ENCODE measurements at places on chromosomes 1 and 21.
A peak's percentile ranks its signal among the peaks of the same experiment; 100 is the strongest.

- peak; percentile 14 for DNase-seq
These were observed 28.4 kb upstream of the C1orf159 start for GRCh38 chr1:1144122-1144842.

DNA sequence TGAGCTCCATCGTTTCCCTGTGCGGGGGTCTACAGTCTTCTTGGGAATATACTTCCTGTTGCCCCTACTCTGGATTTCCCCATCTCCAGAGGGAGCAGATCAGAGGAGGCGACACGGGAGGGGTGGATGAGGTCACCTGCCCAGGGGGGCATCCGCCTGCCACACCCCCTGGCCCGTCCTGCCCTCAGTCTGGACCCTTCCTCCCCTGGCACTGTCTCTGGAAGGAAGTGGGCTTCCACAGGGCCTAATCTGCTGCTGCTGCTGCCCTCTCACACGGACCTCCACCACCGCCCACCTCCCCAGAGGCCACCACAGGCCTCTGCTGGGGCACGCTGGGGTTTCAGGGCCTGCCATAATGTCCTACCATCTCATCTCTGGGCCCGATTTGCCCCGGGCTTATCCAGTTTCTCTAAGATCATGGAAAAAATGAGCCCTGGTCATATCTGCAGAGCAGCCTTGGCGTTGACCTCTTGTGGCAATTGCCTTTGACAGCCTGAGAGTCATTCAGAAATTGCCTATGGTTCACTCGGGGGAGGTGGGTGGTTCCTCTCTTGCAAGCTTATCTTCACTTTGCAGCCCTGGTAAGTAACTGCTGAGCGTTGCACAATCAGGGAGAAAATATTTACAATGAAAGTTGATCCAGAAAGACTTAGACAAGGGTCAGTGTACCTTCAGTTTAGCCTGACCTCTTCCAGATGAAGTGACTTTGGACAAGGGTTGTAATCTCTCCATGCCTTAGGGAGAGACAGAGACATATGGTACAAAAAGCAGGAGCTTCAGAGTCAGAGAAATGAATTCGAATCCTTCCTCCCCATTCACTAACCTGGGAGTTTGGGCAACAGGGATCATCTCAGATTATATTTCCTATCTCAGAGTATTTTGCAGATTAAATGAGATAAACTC lies 252.4 kb downstream of the TOMM20 start:
- peak; percentile 98 for DNase-seq

- no peak for DNase-seq
These were observed 10.8 kb downstream of the TMEM200B start for GRCh38 chr1:29112705-29113412.

- DNase-seq: no peak
These were observed 96.6 kb upstream of the RUNX1 start for GRCh38 chr21:35145626-35146233.

GRCh38 chr21:21295303-21295702 lies 297.1 kb downstream of the NCAM2 start:
- no peak for DNase-seq

- DNase-seq: no peak
These were observed 48.1 kb downstream of the NFIA start for GRCh38 chr1:61130338-61131000.

- DNase-seq: no peak
These were observed 2.0 kb downstream of the ATF3 start for GRCh38 chr1:212610575-212610967.

- peak; percentile 70 for DNase-seq
These were observed at the start of gene CD1D for GRCh38 chr1:158180741-158181576. CD1D (plus strand) TSS chr1:158180895; CDS start chr1:158181102, 207 bp downstream.

GRCh38 chr1:215878843-215879242 lies 311.7 kb downstream of the KCTD3 start:
- DNase-seq: no peak

GRCh38 chr1:204301171-204301957 lies 58.4 kb downstream of the PLEKHA6 start:
- DNase-seq: no peak

DNA sequence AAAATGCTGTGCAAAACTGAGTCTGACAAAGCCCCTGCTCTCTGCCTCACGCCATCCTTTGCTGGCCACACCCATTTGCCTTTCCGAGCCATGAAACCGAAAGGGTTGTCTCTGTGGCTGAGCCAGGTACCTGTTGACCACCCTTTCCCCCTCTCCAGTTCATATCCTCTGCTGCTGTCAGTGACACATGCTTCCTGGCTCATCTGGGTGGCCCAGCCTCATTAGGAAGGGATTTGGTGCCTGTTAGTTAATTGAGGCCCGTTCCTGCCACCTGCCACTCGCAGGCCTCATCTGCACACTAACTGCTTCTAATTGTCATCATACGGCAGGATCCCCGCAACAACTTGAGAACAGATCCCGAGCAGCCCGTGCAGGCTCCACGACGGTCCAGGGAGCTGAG lies 79.2 kb downstream of the OLIG1 start:
- no peak for DNase-seq

DNA sequence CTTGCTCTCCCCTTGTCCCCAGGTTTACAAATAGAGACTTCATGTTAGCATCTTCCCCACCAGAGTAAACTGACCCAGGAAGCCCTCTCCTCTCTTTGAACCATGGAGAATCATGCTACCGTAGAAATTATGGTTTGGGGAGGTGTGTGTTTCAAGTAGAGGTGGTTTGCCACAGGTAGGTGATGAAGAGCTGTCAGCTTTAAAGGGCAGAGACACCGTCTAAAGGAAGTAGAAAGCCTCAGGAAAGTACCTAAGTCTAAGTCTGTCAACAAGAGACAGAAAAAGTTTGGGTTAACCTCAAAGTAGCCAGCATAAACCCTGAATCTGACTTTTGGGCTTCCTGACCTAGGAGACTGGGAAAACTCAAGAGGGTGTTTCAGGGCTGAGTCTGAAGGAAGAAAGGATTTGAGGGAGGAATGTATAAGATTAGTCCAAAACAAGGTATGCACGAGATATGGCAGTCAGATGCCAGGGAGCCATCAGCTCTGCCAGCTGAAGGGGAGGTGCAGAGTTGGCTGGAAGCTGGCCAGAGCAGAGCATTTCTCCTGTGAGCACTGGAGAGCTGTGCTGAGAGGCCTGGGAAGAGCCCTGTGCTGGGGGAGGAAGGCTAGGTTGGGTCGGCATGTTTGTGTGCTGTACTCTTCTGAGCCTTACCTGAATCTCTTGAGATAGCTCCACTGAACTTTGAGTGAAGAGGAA lies 14.3 kb downstream of the ADAMTSL4 start:
- DNase-seq: peak; percentile 71

GRCh38 chr1:173023343-173023742 lies 27.4 kb downstream of the TNFSF18 start:
- no peak for DNase-seq

DNA sequence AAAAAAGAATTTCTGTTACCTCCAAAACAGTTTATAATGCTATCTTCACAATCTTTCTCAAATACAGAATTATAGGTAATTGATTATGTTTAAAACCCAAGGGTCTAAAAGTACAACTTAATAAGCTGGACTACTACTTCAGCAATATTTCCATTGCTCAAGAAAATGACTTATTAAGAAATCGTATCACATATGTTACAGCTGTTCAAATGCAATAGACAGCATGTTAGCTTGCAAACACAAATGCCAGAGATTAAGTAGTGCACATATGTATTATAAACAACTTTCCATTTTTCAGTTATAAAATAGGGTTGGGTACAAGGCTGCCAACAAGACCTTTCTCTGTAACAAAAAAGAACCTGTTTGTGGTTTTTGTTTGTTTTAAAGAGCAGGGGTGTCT lies 211.0 kb upstream of the DMRTA2 start:
- DNase-seq: no peak

DNA sequence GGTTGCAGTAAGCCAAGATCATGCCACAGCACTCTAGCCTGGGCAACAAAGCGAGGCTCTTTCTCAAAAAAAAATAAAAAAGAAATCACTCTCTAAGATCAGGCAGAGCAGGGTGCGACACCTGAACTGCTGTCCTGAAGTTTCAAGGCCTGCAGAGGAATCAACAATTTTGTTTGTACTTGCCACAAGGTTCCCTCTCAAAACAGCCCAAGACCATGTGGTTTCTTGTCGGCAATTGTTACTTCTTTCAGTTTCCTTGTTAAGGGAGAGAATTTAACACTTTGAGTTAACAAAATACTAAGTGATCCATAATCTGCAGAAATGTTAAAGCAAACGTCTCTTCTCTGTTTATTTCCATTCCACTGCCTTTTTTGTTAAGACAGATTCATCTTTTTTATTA lies 36.5 kb downstream of the MACO1 start:
- no peak for DNase-seq

- DNase-seq: no peak
These were observed 21.3 kb upstream of the CCDC190 start for GRCh38 chr1:162882248-162882674.

DNA sequence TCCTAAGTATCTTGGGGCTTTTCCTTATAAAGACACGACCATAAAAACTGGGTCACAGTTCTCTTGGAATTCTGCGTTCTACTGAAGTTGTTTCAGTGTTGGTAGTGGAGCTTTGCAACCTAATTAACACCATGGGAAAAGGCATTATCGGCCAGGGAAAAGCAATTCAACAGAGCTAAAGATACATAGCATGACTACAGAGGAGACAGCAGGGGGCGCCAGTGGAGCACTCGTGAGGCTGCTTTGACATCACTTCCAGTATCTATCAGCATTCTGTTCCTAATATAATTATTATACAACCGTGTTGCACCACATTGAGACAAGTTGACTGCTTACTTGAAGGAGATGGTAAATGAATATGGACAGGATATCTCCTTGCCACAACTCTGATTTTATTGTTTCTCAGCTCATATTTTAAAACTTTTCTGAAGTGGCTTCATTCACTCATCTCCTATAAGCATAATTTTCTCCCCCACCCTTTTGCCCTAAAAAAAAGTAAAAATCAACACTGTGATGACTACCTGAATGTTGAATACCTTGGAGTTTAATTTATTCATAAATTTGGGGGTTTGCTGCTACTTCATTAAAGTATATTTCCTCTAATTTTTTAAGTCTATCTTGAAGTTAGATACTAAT lies 39.4 kb downstream of the ZP4 start:
- DNase-seq: peak; percentile 40

GRCh38 chr1:154910851-154911250 lies 25.7 kb downstream of the PMVK start:
- DNase-seq: no peak

DNA sequence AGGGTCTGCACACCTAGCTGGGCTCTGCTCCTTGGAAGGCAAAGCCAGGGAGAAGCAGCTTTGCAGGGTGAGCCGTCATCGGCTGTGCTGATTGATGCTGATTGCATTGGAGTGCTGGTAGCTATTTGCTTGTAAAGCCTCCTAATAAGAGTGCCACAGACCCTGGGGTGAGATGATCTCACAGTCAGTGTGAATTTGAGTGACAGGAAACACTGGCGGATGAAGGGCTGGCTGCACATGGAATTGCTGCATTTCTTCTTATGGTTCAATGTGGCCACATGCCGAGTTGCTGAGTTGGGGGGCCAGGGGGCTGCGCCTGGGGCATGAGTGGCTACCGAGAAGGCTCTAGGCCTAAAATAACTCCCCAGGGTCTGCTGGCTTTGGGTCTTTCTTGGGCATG lies 138.2 kb upstream of the CACNA1E start:
- DNase-seq: no peak

GRCh38 chr1:236495467-236496112 lies 28.2 kb upstream of the LGALS8 start:
- DNase-seq: no peak

DNA sequence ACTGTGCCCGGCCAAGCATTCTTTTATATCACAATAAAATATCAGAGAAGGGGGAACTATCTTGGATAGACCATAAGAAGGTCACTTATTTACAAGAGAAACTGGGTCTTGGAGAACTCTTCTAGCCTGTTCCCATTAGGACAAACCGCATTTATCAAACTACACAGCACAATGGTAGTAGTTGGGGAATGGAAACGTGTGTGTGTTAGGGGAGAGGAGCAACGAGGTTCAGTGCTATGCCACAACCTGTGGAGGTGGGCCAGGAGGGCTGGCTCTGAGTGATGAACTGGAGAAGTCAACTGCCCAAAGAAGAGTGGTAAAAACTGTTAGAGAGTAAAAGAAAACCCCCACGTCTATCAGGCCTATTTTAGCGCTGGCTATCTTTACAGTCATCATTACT lies 1.6 kb downstream of the DONSON start:
- no peak for DNase-seq

DNA sequence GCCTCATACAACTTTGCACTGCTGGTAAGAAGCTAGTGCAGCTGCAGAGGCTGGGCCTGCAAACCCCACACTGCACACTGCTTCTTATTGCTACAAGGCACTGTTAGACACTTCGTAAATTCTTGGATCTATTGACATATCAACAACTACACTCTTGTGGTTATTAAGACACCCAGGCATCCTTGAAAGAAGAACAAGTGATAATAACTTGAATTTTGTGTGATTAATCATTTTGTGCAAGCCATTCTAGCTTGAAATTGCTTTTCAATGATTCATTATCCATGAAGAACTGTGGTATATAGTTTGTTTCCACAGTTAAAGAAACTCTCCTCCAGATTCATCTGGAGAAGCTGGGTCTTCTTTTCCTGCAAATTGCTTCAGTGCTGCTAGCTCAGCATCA lies 33.7 kb upstream of the IFI44L start:
- no peak for DNase-seq

GRCh38 chr1:219227360-219228057 lies 53.8 kb downstream of the LYPLAL1 start:
- DNase-seq: no peak

- peak; percentile 15 for DNase-seq
These were observed 358.3 kb downstream of the KIF26B start for GRCh38 chr1:245512980-245513578.

GRCh38 chr1:1625824-1626206 lies 6.2 kb upstream of the MMP23B start:
- DNase-seq: no peak

- no peak for DNase-seq
These were observed 214.9 kb downstream of the GABPA start for GRCh38 chr21:25949701-25950100.

GRCh38 chr1:224713228-224713627 lies 97.1 kb downstream of the CNIH3 start:
- no peak for DNase-seq

GRCh38 chr21:14086553-14086952 lies 124.2 kb downstream of the LIPI start:
- DNase-seq: no peak

GRCh38 chr1:199808110-199808870 lies 219.2 kb upstream of the NR5A2 start:
- no peak for DNase-seq

All from erythroblast (primary cell).